ENCODE measurements at places on chromosomes 16 and 17.

GRCh38 chr16:68091380-68092261 is 6.5 kb downstream of the NFATC3 start:
- no peak for DNase-seq

GRCh38 chr16:80519189-80519588 is 21.6 kb upstream of the DYNLRB2 start:
- DNase-seq: no peak

DNA sequence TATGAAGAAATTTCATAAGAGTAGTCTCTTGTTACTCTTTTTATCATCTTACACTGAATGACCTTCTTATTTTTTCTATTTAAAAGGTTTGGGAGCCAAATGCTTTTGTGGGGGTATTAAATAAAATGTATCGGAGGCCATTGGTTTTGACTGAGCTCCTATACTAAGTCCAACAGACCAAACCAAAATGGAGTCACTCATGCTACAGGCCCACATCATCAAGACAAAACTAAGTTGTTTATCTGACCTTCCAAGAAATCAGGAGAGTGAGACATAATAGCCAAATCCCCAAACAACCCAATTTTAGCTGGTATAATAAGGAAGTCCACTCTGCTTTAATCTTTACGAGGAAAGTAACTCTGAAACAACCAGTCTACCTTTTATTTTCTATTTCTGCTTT is 48.1 kb upstream of the ALOX12 start:
- no peak for DNase-seq

- DNase-seq: no peak
Measured at GRCh38 chr16:48574140-48574539, 35.8 kb downstream of the N4BP1 start.

DNA sequence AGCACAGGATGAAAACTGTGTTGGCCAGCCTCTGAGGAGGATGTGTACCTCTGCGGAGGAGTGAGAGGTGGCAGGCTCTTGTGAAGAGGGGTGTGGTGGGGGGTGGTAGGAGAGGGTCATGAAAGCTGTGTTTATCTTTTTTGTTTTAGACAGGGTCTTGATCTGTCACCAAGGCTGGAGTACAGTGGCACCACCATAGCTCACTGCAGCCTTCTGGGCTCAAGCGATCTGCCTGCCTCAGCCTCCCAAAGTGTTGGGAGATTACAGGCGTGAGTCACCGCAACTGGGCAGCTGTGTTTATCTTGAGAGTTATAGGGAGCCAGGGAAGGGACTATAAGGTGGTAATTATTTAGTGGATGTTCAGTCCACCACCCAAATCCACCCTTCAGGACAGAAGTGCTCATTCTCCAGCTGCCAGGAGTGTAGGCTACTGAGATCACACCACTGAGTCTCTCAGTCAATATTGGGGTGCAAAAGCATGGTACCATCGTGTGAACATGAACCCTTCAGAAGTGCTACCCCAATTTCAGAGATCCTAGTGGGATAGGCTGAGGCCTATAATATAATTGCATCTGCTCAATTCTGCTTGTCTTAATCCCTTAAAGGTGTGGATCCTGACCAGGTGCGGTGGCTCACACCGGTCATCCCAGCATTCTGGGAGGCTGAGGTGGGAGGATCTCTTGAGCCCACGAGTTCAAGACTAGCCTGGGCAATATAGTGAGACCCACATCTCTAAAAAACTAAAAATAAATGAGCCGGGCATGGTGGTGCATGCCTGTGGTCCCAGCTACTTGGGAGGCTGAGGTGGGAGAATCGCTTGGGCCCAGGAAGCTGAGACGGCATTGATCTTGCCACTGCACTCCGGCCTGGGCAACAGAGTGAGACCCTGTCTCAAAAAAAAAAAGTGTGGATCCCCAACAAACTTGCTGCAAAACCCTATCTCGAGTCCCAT is 788 bp upstream of the EXOC3L1 start:
- no peak for DNase-seq

Measured in stimulated activated CD8-positive, alpha-beta memory T cell treated with anti-CD3 and anti-CD28 coated beads, Interleukin-7, amount 100 ng/mL, for 48 hours (primary cell).